ENCODE measurements at places on chromosomes 2 and 18.

- DNase-seq, result no peak
Observed at GRCh38 chr2:33090553-33091134, 143.9 kb downstream of the LTBP1 start.

GRCh38 chr2:9781252-9781651 lies 62.0 kb upstream of the TAF1B start:
- no peak for DNase-seq

DNA sequence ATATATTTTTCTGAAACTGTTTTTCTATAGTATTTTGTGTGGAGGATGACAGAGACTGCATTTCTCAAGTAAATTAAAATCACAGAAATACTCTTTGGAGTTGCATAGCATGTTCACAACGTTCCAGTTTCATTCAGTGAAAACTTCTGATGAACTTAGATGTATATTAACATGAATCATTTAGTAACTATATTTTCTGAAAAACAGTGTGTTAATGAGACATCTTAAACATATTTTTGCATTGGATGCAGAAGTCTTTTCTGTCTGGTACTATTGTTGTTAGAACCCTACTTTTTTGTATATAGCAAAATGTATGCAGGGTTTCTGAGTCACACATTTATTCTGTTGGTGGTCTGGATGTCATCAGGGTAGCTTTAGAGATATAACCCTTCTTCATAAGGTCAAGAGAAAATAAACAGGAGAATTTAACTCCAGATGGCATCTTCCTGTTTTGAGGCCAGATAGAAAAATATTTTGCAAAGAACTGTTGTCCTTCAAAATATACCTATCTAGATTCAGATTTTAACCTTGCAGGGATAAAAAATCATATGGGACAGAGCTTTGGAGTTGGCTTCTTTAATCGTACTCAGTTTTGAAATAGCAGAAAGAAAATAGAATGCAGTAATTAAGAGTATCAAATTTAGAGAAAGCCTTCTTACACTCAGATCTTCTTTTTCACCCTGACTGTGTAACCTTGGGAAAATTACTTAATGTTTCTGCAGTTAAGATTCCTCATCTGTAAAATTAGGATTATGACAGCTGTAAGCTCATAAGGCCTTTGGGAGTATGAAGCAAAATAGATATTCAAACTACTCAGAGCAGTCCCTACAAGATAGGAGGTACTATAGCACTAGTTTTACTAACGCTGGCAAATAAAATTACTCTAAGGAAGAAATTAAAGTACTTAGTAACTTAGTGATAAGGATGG lies 5.3 kb downstream of the COL3A1 start:
- no peak for DNase-seq

DNA sequence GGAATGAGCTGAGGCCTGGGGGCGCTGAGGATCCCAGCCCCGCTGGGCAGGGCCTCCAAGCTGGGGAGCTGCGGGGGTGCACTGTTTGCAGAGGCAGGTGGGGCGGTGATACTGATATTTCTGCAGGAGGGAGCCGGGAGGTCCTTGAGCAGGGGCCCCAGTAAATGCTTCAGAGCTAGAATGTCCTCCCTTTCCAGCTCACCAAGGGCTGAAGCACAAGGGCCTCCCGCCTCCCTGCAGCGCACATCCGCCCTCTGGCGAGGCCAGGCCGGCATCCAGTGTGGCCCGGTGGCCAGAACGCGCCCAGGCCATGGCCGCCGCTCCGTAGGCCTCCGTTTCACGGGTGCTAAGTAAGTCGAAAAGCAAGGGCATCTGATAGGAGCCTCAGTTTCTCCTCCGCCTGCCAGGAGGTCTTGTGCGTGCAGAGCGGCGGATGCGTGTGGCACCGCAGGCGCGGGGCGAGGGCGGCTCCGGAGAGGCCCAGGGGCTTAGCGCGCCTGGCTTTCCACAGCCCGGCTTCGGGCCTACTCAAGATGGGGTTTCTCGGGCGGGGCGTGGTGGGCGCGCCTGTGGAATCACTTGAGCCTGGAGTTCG lies 29.5 kb upstream of the CHMP1B start:
- no peak for DNase-seq

GRCh38 chr2:102544182-102544581 lies 71.2 kb downstream of the SLC9A4 start:
- DNase-seq, result no peak

- no peak for DNase-seq
Observed at GRCh38 chr2:30472326-30472725, 25.3 kb downstream of the LCLAT1 start.

DNA sequence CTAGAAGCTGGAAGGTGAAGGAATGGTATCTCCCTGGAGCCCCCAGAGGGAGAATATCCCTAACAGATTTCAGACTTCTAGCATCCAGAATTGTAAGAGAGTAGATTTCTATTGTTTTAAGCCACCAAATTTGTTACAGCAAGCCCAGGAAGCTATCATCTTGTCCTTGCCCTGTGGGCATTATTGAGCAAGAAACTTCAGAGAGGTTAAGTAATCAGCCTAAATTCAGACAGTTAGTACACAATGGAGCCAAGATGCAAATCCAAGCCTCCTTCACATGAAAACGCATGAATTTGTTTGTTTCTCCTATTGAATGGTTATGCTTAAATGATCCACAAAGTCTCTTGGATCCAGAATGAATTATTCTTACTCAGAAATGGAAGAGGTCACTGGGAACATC lies 55.2 kb upstream of the TRIB2 start:
- no peak for DNase-seq

DNA sequence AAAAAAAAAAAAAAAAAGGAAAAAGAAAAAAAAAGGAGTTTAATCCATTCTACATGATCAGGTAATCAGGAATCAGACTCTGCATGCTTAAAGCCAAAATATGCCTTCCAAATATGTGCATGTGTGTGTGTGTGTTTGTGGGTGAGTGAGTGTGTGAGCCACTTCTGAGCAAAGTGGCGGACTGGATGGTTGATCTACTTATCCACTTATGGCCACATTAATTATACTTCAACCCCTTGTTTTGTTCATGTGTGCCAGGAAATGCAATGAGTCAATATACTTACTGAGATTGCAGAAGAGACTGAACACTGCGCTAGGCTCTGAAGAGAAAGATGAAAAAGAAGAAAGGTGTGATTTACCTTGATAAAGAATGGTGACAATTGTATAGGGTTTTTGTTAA lies 586.5 kb upstream of the NXPH2 start:
- no peak for DNase-seq

All from CD8-positive, alpha-beta T cell (primary cell).